Substantia nigra (tissue), 51 donors: ENCODE measurements at places on chromosomes 3 and 15.

GRCh38 chr15:25242166-25242879 is 196.5 kb downstream of the UBE3A start:
- no peak for DNase-seq

- DNase-seq = no peak
Observed at GRCh38 chr15:43278869-43279268, 12.1 kb upstream of the TGM5 start.

- DNase-seq = no peak
Observed at GRCh38 chr3:12393894-12394293, 90.4 kb upstream of the TSEN2 start.

DNA sequence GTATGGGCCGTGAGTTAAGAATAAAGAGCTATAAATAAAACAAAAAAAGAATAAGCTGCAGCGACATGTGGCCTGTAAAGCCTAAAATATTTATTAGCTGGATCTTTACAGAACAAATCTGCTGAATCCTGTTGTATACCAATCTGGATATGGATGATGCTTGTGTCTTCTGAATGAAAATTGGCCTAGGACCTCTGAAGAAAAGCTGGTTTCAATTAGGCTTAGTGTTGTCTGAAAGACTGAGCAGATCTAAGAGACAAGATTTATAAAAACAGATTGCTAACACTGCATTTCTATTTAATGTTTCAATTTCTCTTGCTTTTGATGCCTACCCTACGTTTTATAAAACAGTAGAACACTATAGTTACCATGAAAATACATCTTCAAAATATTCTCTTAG is 57.9 kb downstream of the ST3GAL6 start:
- no peak for DNase-seq

- peak; percentile 36 for DNase-seq
Observed at GRCh38 chr3:160003520-160004128, 15.0 kb downstream of the IL12A start.

- DNase-seq = no peak
Observed at GRCh38 chr3:129967761-129968160, 6.8 kb upstream of the TRH start.

GRCh38 chr15:60695713-60696522 is 217.0 kb upstream of the ICE2 start:
- DNase-seq = no peak

DNA sequence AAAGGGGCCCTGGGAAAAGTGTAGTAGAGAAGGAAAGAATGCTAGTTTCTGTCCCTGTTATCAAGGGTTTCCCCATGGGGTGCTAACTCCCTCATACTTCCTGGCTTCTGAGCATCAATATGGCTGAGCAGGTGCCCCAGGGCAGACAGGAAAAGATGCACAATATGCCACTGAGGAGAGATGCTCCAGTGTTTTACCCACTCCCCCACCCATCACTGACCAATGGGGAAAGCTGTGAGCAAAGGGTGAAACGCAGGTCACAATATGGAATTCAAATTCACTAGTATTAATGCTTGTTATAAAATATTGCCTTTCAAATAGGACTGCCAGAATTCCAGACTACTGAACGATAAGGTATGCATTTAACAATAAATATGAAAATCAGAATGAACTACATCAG is 187.5 kb upstream of the CTNNB1 start:
- no peak for DNase-seq

- DNase-seq = no peak
Observed at GRCh38 chr15:51227940-51228732, 110.3 kb downstream of the CYP19A1 start.
